LoVo (cell line): ENCODE measurements at places on chromosomes 4 and X.

DNA sequence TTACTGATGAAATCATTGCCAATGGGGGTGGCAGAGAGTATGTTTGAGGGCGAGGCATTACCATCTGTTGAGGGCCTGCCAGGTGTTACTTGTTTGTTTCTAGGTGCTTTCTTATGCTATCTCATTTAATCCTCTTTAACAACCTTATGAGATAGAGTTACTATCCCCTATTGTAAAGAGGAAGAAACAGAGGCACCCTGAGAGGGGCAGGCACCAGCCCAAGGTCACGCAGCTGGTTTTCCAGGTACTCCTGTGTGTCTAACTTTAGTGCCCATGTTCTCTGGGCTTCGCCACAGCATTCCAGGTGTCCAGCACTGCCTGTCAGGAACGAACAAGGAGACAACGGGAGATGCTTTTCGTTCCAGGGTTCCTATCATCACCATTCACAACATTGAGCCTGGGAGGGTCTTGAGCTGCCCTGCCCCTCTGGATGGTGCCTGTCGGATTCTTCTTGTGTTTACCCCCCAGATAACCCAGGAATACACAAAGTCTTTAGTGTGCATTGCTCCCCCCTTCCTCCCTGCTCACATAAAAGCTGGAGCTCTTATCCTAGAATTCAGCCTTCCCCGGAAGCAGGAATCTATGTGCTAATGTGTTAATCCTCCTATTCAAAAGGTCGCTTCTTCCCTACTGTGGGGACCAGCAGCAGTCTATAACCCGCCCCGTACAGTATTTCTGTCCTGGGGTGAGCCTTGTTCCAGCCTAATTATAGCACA, 24.9 kb upstream of the GPC4 start:
- DNase-seq, result no peak

DNA sequence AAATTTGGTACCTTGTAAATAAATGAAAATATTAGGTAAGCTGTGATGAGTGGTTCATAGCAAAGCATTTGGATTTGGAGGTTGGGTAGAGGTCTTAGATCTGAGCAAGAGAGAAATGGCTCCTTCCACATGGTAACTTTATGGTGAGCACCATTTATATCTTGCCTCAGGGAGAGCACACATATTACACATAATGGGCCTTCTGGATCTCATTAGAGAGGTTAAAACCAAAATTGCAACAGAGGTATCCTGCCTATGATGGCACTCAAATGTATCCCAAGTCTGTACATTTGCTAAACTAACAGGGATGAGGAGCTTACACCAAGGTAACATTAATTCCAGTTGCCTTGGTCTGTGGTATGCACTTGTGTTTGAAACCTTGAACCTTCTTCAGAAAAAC, 87.1 kb upstream of the PUDP start:
- DNase-seq, result no peak

GRCh38 chr4:86497980-86498862, 95.9 kb upstream of the PTPN13 start:
- DNase-seq, result peak; percentile 78

DNA sequence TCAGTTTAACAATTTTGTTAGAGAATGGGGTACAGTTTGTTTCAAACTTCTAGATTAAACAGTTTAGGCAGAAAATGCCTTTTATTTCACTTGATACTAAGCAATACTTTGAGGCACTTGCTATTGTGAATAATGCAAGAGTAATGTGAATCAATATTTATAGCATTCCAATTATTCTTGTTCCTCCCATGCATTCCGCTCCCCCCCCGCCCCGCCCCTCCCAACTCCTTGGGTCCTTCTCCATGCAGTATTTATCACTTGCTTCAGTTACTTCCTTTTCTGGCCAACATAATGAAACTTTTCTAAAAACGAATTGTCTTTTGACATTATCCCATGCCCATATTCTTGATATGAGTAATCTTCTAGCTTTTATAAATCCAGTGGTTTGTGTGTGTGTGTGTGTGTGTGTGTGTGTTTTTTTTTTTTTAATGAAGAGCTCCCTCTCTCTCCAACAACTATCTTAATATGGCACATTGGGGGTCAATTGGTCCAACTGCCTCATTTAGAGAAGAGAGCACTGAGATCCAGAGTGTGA, 1.6 kb downstream of the BANK1 start:
- no peak for DNase-seq

GRCh38 chrX:133369065-133369464, 46.2 kb downstream of the GPC4 start:
- no peak for DNase-seq

- no peak for DNase-seq
These were observed 73.3 kb upstream of the PPP3CA start for GRCh38 chr4:101420661-101421060.

- no peak for DNase-seq
These were observed 8.3 kb upstream of the CITED1 start for GRCh38 chrX:72313707-72314641.

DNA sequence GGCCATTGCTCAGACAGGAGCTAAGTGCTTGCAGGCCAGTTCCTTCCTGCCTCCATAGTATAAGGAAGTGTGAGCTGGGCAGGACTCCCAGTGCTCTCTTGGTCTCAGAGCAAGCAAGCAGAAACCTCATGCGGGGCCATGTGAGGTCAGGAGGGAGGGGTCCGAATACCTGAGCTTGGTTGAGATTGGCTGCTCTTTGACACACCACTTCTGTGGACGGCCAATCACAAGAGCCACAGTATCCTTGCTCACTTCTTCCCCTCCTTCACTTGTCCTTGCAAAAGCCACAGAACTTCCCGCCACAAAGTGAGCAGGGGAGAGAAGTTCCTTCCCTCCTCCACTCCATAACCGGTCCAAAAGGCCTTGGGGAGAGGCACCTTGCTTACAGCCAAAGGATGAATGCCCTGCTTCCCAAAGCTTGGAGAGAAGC, 56.7 kb downstream of the PRPS1 start:
- DNase-seq, result no peak

- no peak for DNase-seq
These were observed 20.8 kb upstream of the FREM3 start for GRCh38 chr4:143721317-143721716.

GRCh38 chr4:79147251-79147650, 178.6 kb downstream of the NAA11 start:
- no peak for DNase-seq

DNA sequence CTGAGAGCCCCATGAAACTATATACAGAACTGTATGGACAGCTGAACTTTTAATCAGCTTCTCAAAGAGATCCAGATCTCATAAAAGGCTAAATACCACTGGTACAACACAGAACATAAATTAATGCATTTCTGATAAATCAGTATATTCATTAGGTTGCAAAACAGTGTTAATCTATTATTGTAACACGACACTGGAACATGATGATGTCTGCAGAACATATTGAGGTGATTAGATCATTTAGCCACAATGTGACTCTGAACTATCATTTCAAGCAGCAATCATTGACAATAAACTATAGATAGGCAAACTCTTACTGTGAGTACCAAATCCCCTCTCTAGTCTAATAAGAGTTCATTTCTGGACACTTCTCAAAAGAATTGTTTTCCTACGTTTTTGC, 50.3 kb downstream of the GASK1B start:
- DNase-seq, result no peak

- no peak for DNase-seq
These were observed 12.9 kb downstream of the PALLD start for GRCh38 chr4:168509786-168510185.

- DNase-seq, result no peak
These were observed 59.6 kb downstream of the ADGRA3 start for GRCh38 chr4:22456291-22456690.

DNA sequence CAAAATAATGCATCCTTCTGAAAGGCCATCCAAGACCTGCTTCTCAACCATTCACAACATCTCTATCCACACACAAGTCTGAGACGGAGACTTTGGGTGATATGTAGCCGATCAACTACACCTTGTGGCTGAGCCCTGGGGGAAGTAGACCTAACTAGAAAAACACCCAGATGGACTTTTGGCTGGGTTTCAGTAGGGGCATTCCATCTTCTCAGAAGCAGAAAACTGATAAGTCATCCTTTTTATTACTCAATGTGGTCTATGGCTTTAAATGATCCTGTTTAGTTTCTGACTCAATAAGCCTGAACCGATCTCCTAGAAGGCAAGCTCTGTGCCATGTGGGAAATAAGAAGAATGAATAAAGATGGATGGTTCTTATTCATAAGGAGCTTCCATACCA, 82.5 kb upstream of the AFF2 start:
- DNase-seq, result no peak

DNA sequence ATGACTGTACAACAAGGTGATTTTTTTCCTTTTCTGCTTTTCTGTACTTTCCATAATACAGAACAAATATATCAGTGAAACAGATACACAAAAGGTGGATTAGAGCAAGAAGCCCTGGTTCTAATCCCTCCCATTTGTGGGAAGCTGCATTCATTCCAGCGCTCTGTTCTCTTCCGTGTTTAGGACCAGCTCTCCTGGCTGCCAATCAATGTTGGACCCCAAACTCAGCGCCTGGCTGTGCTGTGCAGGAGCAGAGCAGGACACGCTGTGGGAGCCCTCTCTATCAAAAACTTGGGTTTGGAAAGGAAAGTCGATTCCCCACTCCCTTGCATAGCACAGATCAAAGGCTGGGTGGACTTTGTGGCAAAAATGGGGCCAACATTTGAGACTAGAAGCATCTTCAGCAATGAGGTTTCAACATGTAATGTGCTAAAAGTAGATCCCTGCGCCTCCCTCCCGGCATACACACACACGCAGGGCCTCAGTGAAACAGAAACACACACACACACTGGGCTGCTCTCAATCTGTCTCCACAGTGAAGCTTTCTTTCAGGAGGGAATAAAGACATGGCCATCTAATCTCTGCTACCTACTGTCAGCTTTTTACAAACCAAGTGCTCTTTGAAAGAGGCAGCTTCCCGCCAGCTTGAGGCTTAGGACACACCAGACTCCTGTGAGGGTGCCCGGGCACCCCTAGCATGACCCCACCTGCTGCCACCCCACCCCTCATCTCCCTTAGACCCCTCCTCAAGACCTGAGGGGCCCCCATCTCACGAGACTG, 12.2 kb downstream of the WDR1 start:
- DNase-seq, result no peak

DNA sequence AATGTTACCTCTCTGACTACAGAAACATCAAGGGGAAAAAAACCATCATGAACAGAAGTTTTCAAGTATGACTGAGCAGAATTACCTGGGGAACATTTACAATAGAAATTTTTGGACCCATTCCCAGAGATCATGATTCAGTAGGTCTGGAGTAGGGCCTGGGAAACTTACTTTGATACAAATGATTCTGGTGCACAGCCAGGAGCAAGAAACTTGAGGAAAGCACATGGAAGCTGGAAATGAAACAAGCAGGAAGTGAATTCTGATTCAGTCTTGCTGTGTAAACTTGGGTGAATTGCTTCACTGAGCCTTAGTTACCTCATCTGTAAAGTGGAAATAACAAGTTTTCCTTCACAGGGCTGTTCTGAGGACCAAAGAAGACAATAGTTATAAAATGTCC, 192.5 kb upstream of the TAPT1 start:
- DNase-seq, result peak; percentile 52

DNA sequence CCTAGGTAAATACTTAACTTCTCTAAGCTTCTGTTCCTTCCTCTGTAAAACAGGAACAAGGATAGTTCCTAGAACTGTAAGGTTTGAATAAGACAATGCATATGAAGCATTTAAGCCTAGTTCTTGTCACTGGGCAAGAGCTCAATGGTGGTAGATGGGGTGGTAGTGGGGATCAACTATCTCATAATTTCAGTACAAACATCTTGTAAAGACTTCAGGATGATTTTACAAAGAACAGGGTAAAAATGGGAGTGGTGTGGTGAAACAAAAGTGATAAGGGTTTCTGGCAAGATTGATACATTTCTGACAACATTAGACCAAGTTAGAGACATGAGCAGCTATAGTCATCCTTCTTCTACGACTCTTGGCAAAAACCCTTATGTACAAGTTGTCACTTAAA, 137.8 kb downstream of the SCFD2 start:
- no peak for DNase-seq

DNA sequence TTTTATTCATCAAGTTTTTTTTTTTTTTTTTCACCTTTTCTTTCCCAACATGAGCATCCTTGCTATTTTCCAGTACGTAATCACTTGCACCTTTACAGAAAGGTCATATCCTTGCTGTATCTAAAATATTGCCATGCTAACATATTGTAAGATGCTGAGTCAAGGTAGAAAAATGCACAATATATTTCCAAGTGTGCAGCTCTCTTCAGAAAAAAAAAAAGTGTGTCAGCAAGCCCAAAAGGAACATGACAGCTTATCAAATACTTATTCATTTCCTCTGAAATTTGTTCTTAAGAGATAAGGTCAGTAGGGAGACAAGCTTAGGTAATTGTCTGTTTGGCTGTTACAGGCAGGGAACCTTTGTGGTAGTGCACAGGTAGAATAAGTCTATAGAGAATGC, 27.0 kb downstream of the SH2D1A start:
- DNase-seq, result no peak

- DNase-seq, result no peak
These were observed 335.7 kb upstream of the RASGEF1B start for GRCh38 chr4:81807386-81807785.

DNA sequence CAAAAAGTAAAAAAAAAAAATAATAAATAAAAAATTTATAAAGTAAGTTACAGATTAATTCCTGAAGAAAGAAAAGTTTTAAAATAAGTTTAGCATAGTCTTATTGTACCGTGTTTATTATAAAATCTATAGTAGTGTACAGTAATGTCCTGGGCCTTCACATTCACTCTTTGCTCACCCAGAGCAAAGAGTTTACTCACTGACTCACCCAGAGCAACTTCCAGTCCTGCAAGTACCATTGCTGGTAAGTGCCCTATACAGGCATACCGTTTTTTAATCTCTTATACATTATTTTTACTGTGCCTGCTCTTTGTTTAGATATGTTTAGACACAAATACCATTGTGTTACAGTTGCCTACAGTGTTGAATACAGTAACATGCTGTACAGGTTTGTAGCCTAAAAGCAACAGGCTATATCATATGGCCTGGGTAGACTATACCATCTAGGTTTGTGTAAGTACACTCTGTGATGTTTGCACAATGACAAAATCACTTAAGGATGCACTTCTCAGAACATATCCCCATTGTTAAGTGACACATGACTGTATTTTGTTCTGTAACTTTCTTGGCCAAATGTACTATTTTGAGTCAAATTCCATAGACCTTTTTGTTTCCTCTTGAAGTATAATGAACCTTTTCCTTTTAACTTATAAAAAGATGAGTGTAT, 199.0 kb upstream of the NUDT6 start:
- no peak for DNase-seq

DNA sequence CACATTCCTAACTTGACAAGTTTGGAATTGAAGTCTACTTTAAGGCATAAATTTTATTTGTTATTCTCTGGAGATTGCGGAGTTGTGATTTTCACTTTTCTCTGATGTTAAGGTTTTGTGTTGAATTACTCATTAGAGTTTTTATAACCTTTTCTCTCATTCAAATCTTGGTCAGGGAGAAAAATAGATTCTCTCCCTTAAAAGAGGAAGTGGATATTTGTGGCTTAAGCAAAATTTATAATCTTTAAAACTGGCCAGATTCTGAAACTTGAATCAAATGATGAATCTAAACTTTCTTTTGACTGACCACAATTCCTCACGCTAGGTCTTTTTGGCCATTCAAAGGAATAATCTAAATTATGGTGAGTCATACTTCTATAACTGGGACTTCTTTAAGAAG, 361.4 kb downstream of the TEX13C start:
- DNase-seq, result no peak
